EL (cell line): ENCODE measurements at places on chromosomes 16 and 17.

GRCh38 chr17:7612294-7612640, 2.4 kb downstream of the FXR2 start:
- DNase-seq: peak; percentile 18

- DNase-seq: peak; percentile 58
Observed at GRCh38 chr16:72508191-72508590, 336.2 kb upstream of the PMFBP1 start.

GRCh38 chr16:81307770-81308169, 7.0 kb upstream of the GAN start:
- DNase-seq: no peak

GRCh38 chr17:73371285-73371684, 59.5 kb upstream of the CDC42EP4 start:
- DNase-seq: peak; percentile 83

- DNase-seq: no peak
Observed at GRCh38 chr16:77514500-77515220, 79.8 kb upstream of the ADAMTS18 start.

- no peak for DNase-seq
Observed at GRCh38 chr17:79776376-79777119, 1.4 kb upstream of the CBX2 start.

- DNase-seq: no peak
Observed at GRCh38 chr17:57548421-57549410, 196.4 kb downstream of the CCDC182 start.

- peak; percentile 73 for DNase-seq
Observed at GRCh38 chr17:78040440-78041385, 82.2 kb downstream of the TNRC6C start.

DNA sequence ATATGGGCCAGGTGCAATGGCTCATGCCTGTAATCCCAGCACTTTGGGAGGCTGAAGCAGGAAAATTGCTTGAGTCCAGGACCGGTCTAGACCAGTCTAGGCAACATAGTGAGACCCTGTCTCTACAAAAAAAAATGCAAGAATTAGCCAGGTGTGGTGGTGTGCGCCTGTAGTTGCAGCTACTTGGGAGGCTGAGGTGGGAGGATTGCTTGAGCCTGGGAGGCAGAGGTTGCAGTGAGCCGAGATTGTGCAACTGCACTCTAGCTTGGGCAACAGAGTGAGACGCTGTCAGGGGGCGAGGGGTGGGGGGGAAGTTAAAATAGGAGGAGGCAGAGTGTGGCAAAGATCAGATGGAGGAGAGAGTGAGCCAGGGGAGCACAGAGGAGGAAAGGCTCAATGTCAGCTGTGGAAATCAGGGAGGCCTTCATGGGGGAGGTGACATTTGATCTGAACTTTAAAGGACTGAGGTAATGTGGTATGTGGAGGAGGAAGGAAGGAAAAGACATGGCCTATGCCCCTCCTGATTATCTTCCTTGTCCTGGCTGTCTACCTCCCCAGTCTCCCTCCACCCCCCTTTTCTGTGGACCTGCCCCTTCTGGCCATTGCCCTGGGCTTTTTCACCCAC, 4.7 kb upstream of the GOT2 start:
- DNase-seq: no peak
